ENCODE measurements at places on chromosomes 4 and X.

- DNase-seq, result no peak
These were observed 3.1 kb downstream of the SRPX2 start for GRCh38 chrX:100647095-100647494.

DNA sequence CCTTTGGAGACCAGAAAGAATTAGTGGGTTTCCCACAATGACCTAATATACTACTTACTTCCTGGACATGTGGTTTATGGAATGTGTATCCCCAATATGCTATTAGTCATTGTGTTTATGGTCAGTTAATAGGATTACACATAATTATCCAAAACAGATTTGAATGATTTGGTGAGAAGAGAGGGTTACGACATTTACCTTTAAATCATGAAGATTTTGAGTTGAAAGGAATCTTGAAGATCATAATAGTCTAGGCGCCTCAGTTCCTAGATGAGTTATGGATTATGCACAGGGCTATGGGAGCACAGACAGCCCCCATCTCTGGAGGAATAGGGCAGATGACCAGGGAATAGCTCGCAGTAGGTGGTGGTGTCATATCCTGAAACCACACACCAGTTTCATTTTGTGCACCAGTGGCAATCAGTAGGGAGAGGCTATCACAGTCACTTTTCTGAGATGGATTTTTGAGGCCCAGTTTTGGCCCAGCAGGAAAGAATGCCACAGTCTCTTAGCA lies 61.3 kb downstream of the SEPTIN11 start:
- DNase-seq, result no peak

DNA sequence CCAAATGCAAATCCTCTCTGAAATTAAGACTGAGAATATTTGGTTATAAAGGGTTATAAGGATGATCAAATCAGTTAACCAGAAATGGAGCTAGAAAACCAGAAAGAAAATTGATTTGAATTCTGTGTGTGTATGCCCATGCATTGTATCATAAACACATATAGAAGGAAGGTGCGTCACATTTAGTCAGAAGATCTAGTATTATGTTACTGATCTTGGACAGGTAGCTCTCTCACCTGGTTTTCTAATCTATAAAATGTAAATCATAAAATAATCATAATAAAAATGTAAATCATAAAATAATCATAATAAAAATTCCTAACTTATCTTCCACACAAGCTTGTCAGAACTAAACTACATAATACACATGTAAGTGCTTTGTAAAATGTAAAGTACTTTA lies 78.8 kb downstream of the BMP3 start:
- DNase-seq, result no peak

GRCh38 chr4:182760551-182761043 lies 156.6 kb downstream of the DCTD start:
- DNase-seq, result no peak

- no peak for DNase-seq
These were observed 370.7 kb downstream of the FBXW7 start for GRCh38 chr4:152165146-152165545.

- DNase-seq, result no peak
These were observed 69.7 kb upstream of the COX18 start for GRCh38 chr4:73139245-73139644.

- DNase-seq, result no peak
These were observed 229.2 kb downstream of the RBMX2 start for GRCh38 chrX:130631011-130631410.

DNA sequence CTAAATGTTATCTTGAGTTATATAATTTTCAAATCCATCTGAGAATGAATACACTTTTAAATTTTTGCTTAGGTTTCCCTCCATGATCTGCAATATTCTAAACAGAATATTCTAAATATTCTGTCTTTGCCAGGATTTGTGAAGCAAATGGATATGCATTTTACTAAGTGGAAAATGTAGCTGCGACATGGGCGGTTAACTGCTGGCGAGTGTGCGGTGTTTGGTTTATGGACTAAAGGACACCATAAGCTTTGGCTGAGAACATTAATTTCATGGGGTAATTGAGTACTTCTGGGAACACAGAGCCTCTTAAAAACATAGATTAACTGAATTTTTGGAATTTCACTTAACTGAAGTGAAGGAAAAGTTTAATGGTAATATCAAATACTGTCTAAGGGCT lies 153.8 kb upstream of the ETNPPL start:
- no peak for DNase-seq

DNA sequence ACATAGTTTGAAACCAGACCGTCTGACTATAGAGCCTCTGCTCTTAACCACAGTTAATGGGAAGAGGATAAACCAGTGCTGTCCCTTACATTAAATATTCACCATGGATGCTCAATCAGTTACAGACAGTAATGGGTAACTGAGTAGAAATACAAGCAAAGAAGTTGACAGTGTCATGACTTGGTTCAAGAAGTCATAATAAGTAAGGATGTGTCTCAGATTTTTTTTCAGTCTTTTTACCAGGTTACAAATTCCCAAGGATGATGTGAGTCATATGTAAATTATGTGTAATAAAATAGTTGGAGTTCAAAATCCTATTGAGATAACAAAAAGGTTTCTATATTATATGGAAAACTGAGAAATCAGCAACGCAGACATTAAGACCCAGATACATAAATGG lies 31.1 kb downstream of the ZCCHC4 start:
- no peak for DNase-seq

- DNase-seq, result no peak
These were observed 34.7 kb downstream of the P2RY10 start for GRCh38 chrX:78979789-78980464.

DNA sequence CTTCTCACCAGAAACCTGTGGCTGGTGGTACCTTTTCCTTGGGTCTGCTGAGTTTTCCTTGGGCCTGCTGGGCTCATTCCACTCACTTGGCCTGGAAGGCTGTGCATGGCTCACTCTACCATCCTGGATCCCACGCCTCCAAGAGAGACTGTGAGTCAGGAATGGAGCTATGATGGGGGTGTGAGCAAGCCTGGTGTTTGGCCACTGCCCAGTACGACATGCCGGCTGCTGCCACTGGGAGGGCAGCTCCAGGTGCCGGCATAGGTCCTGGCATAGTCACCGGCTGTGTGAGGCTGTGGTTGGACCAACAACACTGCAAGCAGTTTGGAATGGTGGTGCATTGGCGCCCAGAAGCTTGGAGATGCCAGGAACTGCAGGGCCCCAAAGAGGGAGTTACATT lies 721.7 kb downstream of the PCDH18 start:
- DNase-seq, result no peak

- no peak for DNase-seq
These were observed 104.5 kb downstream of the DCLK2 start for GRCh38 chr4:150182794-150183193.

DNA sequence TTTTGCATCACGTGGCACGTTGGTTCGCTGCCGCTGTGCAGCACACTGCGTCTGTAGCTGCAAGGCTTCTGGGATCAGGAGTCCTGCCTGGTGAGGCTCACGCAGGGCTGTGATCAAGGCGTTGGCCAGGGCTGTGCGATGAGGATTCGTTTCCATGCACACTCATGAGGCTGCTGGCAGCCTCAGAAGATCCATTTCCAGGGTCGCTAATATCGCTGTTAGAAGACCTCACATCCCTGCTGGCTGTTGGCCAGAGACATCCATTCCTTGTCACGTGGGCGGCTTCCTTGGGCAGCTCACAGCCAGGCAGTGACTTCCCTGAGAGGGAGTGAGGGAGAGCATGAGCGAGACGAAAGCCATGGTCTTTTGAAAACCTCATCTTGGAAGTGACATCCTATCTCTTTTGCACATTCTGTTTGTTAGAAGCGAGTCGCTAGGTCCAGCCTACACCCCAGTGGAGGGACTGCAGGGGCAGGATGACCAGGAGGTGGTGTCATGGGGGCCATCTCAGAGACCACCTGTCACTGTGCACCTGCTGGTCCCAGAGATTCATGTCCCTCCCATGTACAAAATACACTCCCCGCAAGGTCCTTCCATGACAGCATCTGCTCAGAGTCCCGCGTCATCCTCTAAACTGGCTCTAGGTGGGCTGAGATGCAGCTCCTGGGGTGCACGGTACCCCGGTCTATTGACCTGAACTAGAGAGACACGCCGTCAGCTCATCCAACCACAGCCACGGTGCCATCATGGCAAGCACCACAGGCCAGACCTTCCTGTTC lies 12.2 kb downstream of the RGS12 start:
- no peak for DNase-seq

DNA sequence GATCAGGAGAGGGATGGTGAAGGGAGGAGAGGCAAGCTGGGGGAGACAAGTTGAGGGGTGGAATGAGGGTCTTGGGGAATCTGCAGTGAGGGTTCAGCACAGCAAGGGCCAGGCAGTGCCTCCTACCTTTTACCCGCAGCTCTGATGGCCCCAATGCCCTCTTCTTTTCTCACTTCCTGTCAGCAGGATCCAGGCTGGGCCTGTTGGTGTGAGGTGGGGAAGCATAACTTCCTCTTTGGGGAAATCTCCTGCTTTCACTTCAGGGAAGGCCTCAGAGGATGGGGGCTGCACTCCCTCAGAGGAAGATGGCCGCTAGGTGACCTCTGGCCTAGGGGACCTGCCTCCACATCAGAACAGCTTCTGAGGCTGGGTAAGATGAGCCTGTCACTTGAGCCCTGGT lies 36.5 kb downstream of the EFNB1 start:
- no peak for DNase-seq

DNA sequence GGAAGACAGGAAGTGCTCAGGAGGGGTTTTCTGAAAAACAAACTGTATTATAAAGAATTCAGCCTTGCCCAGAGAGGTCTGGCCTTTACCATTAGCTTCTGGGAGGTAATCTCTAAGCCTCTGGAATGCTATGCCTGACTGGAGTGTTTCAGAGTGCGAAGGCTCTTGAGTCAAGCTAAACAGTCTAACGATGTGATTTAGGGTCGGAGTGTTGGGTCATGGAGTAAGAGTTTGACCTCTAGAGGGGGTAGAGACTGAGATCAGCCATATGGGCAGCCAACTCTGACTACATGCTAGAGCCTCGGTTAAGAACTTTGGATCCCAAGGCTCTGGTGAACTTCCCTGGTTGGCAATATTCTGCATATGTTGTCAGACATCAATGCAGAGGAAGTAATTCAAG lies 15.0 kb downstream of the BOD1L1 start:
- no peak for DNase-seq

GRCh38 chrX:2559124-2559523 lies 58.3 kb upstream of the DHRSX start:
- no peak for DNase-seq

- no peak for DNase-seq
These were observed 105.4 kb downstream of the ANXA3 start for GRCh38 chr4:78656968-78657445.

DNA sequence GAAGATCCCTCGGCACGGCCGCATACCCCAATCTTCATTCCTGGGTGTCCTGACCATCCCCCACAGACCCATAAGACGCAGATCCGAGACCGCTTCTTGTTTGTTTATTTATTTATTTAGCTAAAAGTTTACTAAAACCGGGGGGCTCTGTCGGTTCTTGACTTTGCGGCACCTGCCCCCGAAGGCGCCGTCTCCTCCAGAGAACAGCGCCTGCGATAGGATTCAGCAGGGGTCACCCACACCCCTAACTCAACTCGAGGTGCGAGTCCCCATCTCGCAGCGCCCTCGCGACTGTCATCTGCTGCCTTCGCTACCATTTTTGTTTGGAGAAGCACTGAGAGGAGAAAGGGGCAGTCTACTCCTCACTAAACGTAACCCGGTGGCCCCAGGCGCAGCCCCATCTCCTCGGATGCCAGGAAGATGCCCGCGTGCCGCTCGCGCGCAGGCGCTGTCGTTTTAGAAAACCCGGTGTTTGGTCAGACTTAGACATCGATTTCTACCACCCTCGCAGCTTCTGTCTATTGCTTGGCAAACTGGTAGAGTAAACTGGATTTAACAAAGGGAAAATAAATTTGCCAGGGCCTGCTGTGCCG lies 18.9 kb upstream of the GPR101 start:
- DNase-seq, result peak; percentile 18

GRCh38 chrX:10039821-10040793 lies 72.9 kb downstream of the CLDN34 start:
- no peak for DNase-seq

DNA sequence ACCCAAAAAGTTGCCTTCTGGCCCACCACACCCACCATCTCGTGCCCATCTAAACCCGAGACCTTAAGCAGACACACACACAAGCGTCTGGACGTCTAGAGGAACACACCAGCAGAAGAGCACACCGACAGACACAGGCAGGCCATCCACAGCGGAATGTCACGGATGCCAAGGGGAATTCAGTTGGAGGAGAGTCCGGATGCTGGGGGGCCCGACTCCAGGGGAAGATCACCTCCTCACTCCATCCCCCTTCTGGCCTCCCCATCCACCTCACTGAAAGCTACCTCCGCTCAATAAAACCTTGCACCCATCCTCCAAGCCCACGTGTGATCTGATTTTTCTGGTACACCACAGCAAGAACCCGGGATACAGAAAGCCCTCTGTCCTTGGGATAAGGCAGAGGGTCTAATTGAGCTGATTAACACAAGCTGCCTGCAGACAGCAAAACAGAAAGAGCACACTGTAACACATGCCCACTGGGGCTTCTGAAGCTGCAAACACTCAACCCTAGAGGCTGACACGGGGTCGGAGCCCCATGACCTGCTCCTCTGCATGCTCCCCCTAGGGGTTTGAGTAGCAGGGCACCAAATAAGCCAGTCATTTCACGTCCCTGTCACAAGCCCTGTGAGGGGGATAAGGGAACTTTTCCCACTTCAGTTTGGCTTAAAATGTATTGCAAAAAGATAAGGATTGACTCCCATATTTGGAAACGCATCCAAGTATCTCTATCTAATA lies 339.6 kb upstream of the PCDH10 start:
- no peak for DNase-seq
